ENCODE measurements at places on chromosomes 11 and 22.

DNA sequence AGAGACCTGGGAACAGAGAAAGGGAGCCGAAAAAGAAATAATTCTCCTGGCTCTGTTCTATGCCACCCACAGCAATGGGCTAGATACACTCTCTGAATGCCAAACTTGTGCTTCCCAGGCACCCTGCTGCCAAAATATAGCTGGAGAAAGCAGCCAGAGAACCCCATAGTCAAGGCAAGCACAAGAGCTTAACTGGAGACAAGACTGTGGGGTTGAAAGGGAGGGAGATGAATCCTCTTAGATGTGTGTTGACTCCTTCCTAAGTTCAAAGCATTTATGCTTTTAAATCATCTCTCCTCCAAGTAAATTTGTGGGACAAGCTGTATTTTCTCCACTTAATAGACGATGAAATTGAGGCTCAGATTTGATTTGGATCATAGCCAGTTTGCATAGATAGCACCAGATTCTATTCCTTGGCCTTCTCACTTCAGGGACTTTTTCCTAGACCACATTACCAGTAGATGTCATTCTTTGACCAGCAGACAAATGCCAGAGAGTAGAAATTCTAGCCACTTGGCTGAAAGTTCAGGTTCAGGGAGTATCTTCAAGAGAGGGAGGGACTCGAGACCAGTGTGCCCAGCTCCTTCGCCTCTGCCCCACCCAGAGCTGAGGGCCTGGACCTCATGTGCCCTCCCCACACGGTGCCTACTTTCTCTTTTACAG, 16.5 kb upstream of the ETS1 start:
- no peak for DNase-seq

DNA sequence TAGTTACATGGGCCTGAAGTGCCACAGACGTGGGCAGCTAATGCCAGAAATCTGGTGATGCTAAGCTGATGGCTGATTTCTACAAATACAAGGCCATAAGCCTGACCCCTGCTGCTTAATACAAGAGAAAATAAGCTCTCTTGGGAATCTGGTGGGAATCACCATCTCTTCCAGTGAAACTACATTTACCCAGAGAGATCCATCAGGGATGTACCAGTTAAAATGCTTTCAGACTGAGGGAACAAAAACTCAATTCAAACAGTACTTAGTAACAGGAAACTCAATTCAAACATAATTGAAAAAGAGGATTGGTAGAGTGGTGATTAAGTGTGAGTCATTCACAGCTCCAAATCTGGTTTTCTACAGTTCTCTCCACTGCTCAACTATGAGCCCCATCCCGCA, 1.7 kb upstream of the CAVIN3 start:
- no peak for DNase-seq

DNA sequence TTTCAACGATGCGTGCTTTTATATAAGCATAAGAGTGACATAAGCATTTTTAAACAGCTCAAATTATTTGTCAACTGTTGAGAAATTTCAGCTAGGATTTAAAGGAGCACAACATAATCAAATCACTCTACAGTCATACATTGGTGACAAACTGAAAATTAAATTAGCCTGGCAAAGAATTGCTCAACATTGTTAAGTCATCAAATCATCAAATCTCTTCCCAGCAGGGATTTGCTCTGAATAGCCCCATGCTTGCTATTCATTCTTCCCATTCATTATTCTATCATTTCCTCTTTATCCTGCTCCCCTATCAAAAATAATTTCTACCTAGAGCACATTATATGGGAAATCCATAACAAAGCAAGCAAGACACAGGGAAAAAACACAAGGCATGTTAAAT, 198.7 kb upstream of the LUZP2 start:
- DNase-seq, result no peak

GRCh38 chr11:3123761-3124733, 41.1 kb downstream of the OSBPL5 start:
- no peak for DNase-seq

DNA sequence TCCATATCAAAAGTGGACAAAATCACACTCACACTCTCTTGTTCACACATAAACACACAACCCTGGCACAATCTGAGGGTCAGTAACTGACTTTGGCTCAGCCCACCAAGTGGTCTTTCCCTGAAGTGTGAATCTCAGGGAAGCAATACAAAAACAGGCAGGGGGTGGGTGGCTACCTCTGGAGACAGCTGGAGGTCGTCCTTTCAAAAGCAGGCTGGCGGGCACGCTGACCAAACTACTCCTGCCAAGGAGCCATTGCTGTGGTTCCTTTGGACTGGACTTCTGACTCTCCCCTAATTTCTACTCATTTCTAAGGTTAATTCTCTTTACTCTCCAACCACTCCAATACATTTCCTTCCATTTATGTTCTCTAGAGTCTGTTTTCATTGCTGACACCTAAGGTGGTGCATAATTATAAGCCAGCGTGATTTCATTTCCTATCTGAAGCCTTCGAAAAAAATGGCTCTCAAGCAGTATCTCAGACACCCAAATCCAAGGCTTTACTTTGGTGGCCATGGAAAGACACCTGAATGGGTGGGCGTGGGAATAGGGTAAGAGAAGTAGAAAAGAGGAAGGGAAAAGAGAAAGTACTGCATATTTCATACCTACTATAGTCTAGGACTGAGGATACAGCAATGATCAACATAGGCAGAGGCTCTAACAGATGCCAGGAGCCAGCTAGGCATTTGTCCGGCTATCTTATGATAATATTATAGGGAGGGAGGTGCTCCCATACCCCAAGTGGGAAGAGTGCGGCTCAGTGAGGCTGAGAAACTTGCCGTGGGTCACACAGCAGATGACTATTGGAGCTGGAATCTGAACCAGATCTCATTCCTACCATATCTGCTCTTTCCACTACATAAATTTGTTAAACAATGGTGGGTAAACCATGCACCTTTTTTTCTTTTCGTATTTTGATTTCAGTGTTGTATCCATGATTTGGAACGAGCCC, 22.0 kb downstream of the FZD4 start:
- no peak for DNase-seq

DNA sequence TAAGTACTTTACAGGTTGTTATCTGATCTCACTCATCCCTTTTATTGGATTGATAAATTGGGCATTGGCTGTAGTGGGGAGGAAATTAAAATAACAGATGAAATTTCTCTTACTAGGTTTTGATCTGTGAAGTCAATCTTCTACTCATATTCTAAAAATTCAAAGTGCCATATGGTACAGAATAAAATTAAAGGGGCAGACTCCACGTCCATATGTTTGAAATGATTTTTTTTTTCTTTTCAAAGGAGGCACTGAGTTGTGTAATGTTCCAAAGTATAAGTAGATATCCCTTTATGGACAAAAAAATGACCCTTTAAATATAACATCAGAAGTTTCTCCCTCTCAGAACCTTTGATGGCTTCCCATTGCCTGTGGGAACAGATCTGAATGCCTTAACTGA, 207.4 kb downstream of the DBX1 start:
- DNase-seq, result no peak

- DNase-seq, result no peak
Observed at GRCh38 chr22:29750559-29751538, 16.0 kb downstream of the ZMAT5 start.

- DNase-seq, result no peak
Observed at GRCh38 chr22:40853333-40853732, 3.1 kb downstream of the ST13 start.

DNA sequence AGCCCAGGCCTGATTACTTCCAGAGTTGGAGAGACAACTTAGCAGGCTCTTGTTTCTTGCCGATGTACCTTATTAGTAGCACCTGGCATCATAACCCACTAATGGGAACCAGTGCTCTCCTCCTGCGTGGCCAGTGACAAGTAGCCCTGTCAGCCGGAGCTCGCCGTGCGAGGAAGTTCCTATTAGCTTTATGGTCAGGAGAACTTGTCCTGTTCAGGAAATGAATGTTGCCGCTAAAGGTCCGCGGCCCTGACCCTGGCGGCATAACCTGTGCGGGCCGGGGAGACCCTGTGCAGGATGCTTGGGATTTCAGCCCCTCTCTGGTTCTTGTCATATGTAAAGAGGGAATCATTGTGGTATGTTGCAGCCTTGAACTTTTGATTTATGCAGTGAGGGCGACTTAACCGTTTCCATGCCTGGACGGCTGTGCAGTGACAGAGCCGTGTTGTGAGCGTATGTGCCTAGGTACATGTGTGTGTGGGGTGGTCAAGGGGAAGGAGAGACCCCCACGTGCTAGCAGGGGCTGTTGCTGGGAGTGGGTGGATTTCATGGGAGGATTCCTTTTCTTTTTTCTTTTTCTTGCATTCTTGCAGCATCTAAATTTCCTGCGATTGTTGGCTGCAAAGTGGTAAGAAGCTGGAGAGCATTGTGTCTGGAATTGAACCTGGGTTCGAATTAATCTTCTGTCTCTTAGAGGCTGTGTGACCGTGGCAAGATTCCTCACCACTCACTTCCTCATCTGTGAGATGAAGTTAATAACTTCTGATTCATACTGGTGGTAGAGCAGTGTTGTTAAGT, 15.2 kb downstream of the ZBTB16 start:
- DNase-seq, result no peak

- DNase-seq, result no peak
Observed at GRCh38 chr22:25800766-25801165, 58.8 kb downstream of the MYO18B start.

- DNase-seq, result no peak
Observed at GRCh38 chr22:30212363-30212995, 34.1 kb downstream of the LIF start.

- no peak for DNase-seq
Observed at GRCh38 chr11:107608809-107609208, 17.9 kb downstream of the ELMOD1 start.

DNA sequence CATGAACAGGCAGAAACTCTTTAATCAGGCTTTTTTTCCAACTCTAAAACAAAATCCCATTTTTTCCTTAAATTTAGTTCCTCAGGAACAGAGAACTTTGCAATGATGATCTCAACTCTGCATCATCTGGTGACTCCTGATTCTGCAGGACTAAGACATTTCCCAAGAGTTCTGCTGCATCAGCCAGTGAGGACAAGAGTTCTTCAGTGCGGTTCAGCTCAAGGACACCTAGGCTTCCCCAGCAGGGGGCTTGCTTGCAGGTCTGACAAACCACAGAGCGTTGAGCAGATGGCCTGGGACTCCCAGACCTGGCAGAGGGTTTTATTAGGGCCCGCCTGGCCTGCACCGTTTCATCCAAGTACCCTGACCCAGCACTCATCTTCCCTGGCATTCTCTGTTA, 6.4 kb downstream of the CDCA5 start:
- DNase-seq, result no peak

DNA sequence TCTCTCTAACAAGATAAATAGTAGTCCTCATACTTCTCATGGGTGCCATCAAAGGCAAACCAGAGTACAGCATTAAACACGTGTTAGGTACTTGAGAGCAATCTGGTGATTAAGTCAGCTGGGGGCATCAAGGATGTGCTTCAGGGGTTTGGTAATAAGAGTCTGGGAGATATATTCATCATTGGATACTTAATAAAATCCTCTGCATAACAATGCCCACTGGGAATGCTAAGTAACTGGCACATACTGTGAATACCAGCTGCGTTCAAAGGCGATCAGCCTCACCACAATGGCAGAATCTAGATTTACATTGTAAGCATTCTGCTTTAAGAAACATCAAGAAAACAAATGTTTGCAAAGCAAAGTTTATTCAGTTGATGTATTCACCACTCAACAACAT, 268.6 kb upstream of the PITPNB start:
- DNase-seq, result no peak

DNA sequence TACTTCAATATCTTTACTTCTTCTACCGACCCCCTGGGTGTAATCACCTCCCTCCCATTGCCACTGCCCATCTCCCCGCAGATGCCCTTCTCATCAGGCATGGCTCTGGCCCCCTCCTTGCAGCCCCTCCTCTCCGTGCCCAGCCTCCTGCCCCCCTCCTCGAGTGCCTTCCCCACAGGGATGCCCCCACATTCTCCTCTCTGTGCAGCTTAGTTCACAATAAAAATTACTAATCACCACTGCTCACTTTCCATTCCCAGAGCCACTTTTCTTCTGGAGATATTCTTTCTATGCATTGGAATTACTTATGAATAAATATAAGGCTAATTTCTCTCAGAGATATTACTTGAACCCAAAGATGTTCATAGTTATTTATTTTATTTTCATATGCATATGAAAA, 22.1 kb downstream of the IFITM10 start:
- DNase-seq, result no peak

- no peak for DNase-seq
Observed at GRCh38 chr11:75262961-75263852, 22.6 kb downstream of the TPBGL start.

- no peak for DNase-seq
Observed at GRCh38 chr11:36365907-36366306, 69.8 kb downstream of the PRR5L start.

- no peak for DNase-seq
Observed at GRCh38 chr22:24437741-24438328, 10.4 kb downstream of the ADORA2A start.

DNA sequence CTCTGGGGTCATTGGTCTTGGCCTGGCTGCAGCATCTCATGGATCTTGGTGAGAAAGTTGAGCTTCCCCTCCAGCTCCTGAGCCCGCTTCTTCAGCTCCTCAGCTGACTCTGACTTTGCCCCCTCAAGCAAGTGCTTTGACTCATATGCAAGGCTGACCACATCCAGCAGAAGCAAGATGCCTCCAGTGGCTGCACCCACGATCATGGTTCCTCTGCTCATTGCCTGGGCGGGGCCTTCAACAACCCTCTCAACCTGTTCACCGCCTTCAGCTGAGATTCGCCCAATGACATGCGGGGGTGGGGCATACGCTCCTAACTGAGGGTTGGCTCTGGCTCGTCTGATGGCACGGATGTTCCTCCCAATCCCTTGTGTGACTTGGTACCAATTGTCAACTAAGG, 11.9 kb downstream of the APOL2 start:
- DNase-seq, result no peak

GRCh38 chr11:57646799-57647303, 2.9 kb downstream of the YPEL4 start:
- DNase-seq, result no peak

GRCh38 chr11:11344045-11344444, 9.0 kb downstream of the CSNK2A3 start:
- DNase-seq, result no peak

GRCh38 chr22:46573781-46574437, 36.5 kb upstream of the CELSR1 start:
- DNase-seq, result no peak

GRCh38 chr22:24803064-24803542, 2.9 kb upstream of the SGSM1 start:
- DNase-seq, result peak; percentile 52

- DNase-seq, result no peak
Observed at GRCh38 chr11:1345737-1346513, 36.5 kb upstream of the TOLLIP start.

DNA sequence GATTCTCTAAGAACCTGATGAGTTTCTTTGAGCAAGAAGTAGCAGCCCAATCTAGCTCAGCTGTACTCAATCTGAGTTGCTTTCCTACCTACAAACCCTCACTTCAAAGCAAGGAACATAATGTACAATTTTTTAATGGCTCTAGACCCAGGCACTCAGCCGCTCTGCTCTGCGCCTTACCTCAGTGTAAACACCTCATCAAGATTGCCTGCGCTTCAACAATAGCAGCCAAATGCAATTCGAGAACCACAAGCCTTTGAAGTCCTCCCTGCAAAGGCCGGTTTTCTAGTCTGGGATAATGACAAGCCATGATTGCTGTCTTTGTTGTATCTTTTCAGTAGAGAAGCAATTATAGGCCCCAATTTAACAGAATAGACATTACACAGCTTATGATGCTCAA, 38.0 kb downstream of the JHY start:
- no peak for DNase-seq

Measured in stimulated activated CD4-positive, alpha-beta T cell treated with anti-CD3 and anti-CD28 coated beads, Interleukin-1b, Interleukin-23, amount 100 ng/mL, for 4 hours (primary cell).